Astrocyte of the cerebellum (primary cell): ENCODE measurements at places on chromosomes 11 and 22.

DNA sequence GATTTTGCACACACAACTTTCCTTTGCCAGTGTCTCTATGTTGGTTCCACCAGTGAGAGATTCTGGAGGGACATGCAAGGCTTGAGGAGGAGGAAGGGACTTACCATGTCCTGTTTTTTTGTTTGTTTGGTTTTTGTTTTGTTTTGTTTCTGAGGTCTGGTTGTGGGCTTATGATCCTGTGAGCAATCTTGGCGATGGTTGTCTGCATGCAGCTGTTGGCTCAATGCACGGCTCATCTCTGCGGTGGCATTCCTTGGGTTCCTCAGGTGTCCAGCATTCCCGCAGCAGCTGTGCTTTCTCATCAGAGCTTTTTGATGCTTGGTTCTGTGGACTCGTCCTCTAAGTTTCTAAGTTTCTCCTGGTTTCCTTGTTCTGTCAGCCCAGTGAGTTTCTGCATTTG lies 4.8 kb upstream of the NNMT start:
- DNase-seq = peak; percentile 75

DNA sequence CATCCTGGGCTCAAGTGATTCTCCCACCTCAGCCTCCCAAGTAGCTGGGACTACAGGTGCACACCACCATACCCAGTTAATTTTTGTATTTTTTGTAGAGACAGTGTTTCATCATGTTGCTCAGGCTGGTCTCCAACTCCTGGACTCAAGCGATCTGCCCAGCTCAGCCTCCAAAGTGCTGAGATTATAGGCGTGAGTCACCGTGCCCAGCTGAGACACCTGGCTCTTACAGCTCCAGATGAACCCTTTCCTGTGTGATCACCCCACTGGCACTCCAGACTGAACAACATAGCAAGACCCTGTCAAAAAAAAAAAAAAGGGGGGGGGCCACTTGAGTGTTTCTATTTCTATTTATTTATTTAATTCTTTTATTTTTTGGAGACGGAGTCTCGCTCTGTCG lies 1.0 kb upstream of the ADSL start:
- DNase-seq = no peak

- no peak for DNase-seq
Observed at GRCh38 chr11:44535191-44535980, 30.1 kb upstream of the CD82 start.

DNA sequence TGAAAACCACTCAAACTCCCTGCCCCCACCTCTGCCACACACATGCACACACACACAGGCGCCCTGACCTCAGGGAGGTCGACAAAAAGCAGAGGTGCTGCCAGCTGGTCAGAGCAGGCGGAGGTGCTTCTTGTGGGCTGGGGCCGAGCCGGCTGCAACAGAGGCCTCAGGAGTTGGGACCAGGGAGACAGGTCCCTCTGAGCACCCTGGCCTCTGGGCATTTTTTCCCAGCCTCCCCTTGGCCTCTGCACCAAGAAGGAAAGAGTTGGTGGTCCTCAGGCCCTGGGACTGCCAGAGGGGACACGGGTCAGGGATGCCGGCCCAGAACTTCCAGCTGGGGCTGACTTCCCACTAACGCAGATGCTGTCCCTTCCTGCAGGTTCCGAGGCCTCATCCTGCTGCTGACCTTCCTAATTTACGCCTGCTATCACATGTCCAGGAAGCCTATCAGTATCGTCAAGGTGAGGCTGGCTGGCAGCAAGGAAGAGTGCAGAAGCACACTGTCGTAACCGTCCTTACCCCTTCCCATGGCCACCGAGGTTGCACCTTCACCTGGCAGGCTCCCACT lies 13.4 kb downstream of the SLC37A2 start:
- DNase-seq = no peak

DNA sequence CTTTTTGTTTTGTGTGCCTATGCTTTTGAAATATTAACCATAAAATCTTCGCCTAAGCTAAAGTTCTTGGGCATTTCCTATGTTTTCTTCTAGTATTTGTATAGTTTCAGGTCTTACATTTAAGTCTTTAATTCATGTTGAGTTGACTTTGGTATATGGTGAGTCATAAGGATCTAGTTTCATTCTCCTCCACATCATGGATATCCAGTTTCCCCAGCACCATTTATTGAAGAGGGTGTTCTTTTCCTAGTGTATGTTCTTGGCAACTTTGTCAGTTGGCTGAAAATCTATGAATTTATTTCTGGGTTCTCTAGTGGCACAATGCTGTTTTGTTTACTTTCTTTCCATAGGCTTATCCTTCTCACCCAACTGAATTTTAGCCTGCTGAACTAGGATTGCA lies 49.0 kb downstream of the CTSC start:
- DNase-seq = no peak

DNA sequence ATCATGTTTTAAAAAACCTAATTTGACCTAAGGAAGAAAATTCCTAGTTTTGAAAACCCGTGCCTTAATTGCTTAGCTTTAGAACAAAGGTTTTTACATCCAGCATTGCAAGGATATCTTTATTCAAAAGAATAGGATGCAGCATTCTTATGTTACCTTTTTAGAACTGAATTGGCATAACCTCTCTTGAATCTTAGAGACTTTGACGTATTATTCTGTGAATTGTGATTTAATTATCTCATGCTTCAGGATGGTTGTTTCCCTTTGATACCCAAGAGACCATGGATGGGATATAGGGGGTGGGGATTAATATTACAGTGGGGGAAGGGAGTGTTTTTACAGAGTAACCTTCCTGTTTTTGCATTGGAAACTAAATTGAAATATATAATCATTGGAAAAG lies 49.4 kb downstream of the ARHGEF12 start:
- no peak for DNase-seq

DNA sequence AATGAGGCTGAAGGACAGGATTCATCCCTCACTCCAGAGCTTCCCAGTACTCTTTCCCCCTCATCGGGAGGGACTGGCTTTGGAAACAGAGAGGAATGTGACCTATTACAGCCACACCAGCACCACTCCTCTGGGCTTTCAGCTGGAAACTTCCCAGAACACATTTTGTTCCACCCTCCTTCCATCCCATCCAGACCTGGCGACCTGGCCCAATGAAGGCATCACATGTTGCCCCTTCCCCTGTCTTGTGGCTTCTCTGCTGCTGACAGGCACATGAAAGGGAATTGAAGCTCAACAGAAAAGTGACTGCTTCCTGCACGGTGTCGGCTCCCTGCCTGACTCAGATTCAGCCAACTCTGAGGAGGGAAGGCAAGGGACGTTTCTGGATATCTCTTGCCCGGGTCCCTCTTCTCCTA lies 19.1 kb downstream of the IRAG1 start:
- no peak for DNase-seq

GRCh38 chr22:23166841-23167616 lies 13.3 kb upstream of the BCR start:
- DNase-seq = no peak

DNA sequence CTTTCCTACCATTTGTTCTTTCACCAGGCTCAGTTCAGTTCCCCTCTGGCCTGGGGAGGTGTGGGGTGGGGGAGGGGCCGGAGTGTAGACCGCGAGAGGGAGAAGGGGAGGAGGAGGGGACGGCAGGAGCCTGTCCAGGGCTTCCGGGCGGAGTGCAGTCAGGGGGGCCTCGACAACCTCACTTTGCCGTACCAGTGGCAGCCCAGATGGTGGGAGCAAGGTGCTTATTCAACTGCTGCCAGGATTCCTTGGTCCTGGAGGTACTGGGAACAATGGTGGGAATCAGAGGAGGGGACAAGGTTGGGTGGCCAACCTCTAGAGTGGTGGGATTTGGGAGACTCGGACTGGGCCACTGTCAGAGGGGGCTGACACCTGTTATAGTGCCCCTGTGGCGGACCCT lies 1.2 kb downstream of the BACE1 start:
- DNase-seq = no peak

GRCh38 chr11:72924568-72925190 lies 110.5 kb downstream of the ATG16L2 start:
- peak; percentile 41 for DNase-seq

DNA sequence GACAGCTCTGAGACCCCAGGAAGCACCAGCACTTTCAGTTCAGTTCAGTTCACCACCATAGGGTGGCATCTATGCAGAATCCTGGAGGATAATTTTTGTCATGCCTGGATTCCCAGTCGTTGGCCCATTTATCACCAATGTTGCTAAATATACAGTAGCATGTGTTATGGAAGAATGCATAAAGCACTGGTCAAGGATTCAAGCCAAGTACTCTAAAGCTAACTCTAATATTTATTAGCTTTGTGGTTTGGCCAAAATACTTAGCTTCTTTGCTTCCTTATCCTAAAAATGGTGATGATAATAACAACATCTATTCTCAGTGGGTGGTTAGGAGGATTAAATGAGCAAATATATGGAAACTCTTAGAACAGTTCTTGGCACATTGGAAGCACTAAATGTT lies 294.7 kb upstream of the ZC3H12C start:
- DNase-seq = no peak

DNA sequence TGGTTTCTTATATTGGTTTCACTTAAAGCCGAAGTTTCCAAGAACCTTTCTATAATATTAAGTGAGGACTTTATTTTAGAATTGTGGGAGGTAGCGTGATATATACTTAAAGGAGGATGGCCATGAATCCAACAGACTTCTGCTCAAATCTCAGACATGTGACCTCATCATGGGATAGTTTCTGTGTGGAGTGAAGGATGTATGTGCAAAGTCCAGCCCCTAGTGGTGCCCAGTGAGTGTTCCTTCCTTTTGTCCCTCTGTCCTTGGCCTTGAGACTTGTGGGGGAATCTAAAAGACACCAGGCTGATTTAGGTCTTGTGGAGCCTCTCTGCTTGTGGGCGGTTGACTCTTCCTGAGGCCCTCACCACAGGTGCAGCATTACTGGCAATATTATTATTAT lies 43.7 kb downstream of the BARX2 start:
- DNase-seq = no peak

DNA sequence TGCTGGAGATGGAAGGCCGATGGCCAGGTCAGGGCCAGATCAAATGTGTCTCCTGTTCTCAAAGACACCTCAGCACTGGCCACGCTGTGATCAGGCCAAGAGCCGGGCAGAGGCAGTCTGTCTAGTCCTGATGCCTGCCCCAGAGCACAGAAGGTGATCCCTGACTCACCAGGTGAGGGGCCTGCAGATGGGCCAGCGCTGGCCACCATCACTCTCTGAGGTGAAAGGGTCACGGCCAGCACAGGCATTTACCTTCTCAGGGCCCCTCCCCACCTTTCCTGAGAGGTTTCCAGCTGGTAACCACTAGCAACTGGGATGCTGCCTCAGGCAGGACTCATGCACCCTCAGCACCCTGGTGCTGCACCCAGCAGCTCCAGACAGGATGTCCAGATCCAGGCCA lies 2.9 kb downstream of the SBF1 start:
- no peak for DNase-seq

GRCh38 chr11:114083391-114084252 lies 24.1 kb downstream of the ZBTB16 start:
- DNase-seq = no peak

DNA sequence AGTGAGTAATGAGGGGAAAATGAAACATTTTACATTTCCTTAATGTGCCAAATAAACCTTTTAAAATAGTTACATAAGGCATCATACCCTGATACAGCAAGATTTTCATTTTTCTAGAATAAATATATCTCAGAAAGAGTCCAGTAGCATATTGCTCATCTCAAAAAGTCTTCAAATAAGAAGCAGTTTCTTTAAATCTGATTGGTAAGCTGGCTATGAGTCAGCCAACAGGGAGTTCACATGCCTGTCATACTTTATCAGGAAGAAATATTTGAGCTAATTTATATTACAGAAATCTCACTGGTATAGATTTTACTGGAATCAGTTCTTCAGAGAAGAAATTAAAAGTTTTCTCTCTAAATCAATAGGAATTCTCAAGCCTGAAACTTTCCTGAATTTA lies 258.1 kb downstream of the C11orf87 start:
- no peak for DNase-seq

DNA sequence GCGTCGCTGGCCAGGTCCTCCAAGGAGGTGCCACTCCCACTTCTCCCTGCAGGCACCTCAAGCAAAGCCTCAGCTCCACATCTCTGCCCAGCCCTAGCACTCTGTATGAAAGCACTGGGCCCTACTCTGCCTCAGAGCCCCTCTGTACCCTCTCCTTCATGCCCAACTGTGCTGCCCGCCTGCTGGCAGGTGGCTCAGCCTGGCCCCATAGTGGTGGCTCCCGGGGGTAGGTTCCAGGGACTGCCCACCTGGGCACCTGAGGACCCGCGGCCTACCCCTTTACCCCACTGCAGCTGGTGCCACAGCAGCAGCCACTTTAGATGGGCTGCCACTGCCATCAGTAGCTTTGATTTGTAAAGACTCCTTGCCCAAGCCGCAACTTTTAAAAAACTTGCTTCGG lies 1672.8 kb downstream of the LRRC4C start:
- DNase-seq = no peak
